Hematopoietic multipotent progenitor cell treated with erythropoietin and hydrocortisone succinate and interleukin-3 and kit ligand, for 4 days (in vitro differentiated cells): ENCODE measurements at places on chromosomes 3 and 15.
A peak's percentile ranks its signal among the peaks of the same experiment; 100 is the strongest.

GRCh38 chr15:44093836-44094235 lies 101.2 kb downstream of the FRMD5 start:
- DNase-seq, result no peak

- DNase-seq, result no peak
These were observed 13.1 kb upstream of the WWTR1 start for GRCh38 chr3:149670742-149671492.

GRCh38 chr3:132488151-132488550 lies 70.8 kb downstream of the DNAJC13 start:
- peak; percentile 56 for DNase-seq

DNA sequence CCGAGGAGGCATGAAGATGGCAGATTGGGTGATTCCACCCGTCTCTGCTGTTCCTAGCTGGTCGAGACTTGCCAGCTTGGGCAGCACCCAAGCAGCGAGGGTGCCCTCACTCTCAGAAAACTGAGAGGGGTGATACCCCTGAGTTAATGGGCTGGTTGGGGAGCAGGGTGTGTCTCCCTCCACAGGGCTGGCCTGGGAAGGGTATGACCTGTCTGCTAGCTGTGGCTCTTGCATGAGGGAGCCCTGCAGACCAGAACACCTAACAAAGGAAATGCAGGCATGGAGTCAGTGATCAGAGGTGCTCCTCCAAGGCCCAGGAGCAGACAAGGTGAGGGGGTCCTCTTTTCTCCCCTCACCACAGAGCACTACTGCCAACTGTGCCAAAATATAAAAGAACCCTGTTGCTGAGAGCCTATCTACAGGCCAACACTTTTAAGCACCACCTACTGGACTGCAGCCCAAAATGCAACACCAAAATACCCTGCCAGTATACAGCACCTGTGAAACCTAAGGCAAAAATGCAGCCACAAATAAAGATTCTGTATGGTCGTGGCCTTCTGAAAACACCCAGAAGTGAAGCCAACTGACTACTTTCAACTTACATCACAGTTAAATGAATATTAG lies 35.8 kb upstream of the PPM1L start:
- DNase-seq, result peak; percentile 12

- DNase-seq, result no peak
These were observed 25.8 kb downstream of the GREM1 start for GRCh38 chr15:32743411-32744140.
